Activated B cell treated with CpG ODN at 0.5 μM for 24 hours (primary cell): ENCODE measurements at places on chromosomes 4 and X. TPM values are rescaled to one million over a fixed set of nuclear protein-coding genes. Genes with fewer than 3 reads are reported as not detected.

ASB5 gene
- total RNA-seq, result not detected in 2 replicates

GAGE12G gene
- total RNA-seq, result not detected in 2 replicates

HELT gene
- not detected in 2 replicates for total RNA-seq

UGT2B28 gene
- not detected in 2 replicates for total RNA-seq

ADRA2C gene
- total RNA-seq, result not detected in 2 replicates

NKX6-1 gene
- total RNA-seq, result not detected in 2 replicates

RNF150 gene
- not detected in 2 replicates for total RNA-seq

NAA11 gene
- not detected in 2 replicates for total RNA-seq
